GM10248 (cell line): ENCODE measurements at places on chromosomes 5 and 9.

DNA sequence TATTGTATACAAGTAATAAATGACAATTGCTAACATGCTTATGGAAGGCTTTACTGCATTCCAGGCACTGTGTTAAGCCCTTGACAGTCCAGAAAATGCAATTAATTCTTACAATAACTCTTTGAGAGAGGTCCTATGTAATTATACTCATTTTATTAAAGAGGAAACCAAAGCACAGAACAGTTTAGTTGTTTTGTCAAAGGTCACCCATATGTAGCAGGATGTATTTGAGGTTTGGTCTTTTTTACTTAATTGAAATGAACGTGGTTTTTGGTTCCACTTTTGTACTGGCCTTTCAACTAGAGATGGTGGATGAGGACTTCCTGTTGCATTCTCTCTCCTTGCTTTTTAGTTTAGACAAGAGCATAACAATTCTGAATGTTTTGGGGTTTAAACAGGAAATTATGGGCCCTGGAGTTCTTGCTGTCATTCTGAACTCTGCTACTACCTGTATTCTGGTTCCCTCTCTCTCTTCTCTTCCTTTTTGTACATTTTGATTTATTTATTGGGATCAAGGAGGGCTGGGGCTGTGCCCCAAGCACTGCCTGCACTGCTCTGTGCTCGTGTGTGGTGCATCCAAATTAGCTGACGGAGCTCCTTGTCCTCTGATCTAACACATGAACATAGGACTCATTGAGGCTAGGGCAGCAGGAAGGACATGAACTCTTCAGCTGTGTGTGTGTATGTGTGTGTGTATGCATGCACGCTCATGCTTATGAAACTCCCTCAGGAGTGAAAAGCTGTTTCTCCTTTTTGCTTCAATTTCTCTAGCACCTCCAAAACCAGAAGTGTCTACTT is 47.4 kb downstream of the SLC28A3 start:
- peak; percentile 41 for DNase-seq

GRCh38 chr9:99105152-99106043 is 485 bp downstream of the TGFBR1 start:
- DNase-seq = peak; percentile 90

GRCh38 chr5:44674461-44674860 is 134.3 kb upstream of the MRPS30 start:
- DNase-seq = no peak

DNA sequence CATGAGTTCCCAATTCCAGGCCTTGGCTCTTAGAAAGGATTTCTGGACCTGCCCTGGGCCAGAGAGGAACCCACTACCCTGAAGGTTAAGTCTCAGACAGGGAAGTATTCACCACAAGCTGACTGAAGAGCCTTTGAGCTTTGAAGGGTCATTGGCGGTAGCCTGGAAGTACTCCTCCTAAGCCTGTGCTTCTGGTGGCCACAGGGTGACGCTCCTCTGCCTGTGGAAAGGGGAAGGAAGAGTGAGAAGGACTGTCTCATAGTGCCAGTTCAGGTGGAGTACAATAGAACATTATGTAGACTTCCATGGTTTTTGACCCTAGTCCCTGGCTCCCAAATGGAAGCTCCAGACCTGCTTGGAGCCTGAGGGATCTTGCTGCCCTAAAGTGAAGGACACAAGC is 1233.2 kb upstream of the CDH6 start:
- no peak for DNase-seq

DNA sequence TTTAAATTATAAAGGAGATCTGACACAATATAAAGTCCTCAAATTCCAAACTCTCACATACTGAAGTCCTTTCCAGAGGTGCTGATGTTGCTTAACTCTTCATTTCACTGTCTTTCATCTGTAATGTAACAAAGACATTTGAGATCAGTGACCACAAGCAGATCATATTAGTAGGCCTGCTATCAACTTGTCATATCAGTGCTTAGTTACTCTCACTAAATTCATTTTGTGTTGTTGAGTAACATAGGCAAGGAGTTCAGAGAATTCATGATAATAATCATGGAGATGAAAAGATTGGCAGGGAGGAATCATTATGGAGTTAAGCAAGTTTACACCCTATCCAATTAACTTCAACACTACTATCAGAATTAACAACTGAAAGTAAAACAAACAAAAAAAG is 571.0 kb upstream of the ARRDC3 start:
- DNase-seq = no peak

DNA sequence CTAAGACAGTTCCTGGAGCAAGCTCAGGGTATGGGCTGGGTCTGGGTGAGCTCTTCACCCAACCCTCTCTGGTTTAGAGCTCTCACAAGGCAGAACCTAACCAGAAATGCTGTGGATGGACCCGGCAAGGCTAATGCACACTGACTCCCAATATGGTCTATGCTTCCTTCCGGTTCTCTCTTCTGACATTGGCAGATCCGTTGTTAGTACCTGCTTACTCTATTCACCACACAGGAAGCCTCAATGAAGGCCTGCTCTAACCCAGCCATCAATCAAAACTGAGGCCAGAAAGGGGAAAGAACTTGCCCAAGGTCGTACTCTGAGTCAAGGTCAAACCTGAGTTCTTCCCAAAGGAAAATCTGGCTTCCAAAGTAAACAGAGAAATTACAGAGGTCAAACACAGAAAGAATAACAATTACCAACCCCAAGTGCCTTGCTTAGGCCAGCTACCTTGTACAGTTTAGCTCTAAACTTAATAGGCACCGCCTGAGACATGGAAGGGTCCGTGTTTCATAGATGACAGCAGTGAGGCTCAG is 46.0 kb upstream of the AKNA start:
- no peak for DNase-seq

DNA sequence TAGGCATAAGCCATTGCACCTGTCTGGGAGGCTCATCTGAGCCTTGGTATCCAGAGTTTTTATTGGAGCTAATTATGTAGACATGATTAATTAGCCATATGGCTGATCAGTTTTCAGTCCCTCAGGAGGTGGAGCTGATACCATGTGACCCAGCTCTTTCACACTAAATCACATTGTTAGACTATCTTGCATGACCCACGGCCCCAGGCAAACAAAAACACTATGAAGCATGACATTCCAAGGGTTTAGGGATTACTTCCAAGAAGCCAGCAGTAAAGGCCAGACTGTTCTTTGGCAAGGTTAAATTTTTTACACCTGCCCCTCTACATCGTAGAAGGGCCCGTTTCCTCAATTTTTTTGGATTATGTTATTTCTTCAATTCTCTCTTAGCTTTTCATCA is 5.0 kb upstream of the C5orf24 start:
- DNase-seq = no peak

DNA sequence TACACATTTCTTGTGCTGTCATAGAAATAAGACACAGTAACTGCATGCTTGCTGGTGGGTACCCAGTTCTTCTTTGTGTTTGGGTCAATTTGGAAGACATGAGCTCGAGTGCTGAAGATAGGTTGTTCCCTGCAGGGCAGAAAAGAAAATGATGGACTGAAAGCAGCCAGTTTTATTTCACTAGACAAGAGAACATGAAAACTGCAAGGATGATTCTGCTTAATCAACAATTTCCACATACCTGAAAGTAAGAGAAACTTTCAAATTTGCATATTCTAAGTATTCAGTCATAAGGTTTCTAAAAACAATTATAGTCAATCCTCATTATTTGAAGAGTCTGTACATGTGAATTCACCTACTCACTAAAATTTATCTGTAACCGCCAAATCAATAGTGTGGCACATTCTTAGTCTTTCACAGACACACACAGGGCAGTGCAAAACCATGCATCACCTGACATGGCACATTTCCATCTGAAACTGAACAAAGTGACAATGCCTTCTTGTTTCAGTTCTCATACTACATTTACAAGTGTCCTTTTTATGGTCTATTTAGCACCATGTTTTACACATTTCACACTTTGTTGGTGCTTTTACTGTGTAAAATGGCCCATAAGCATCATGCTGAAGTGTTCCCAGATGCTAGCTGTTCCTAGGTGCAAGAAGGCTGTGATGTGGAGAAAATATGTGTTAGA is 56.9 kb downstream of the HOMER1 start:
- peak; percentile 9 for DNase-seq

DNA sequence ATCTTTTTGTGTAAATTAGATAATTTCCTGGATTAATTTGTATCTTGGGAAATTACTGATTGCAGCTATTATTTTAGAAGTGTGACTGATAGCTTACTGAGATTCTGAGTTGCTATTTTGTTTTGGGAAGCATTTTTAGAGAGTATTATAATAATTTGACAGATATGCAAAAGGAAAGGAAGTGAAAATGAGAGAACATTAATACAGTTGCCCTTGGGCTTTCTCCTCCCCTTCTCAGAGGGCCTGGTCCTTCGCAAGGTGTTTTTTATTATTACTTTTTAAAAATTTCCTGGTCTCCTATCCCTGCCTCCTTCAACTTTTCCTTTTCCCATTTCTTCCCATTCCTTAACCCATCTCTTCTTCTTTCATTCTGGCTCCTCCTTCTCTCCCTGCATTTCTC is 32.6 kb downstream of the UBAP1 start:
- peak; percentile 34 for DNase-seq

- DNase-seq = no peak
Measured at GRCh38 chr5:15286650-15287049, 213.3 kb upstream of the FBXL7 start.

DNA sequence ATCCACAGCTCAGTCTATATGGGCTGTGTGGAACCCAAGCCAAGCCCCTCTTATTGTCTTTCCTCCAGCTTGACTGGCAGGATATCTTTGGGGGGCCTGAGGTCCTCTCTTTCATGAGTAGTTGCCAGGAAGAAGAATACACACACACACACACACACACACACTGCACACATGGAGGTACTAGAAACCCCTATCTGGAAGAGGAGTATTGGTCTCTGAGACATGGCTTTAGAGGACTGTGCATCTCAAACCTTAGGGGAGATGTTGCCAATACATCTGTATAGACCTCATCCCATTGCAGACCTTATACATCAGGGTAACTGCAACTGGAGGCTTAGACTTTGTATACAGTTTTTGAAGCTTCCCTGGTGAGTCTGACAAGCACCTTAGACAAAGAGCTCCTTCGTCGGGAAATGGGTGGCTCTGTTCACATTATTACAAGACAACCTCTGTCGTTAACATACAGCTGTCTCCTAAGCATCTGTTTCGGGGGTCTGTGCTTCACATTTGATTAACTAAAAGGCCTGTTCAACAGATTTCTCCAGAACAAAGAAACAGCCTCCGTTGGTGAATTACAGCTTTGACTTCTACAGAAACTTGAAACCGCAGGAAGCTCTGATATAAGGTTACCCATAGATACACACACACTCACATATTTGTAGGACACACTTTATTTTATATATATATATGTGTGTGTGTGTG is 5.5 kb upstream of the ENTREP1 start:
- DNase-seq = no peak

DNA sequence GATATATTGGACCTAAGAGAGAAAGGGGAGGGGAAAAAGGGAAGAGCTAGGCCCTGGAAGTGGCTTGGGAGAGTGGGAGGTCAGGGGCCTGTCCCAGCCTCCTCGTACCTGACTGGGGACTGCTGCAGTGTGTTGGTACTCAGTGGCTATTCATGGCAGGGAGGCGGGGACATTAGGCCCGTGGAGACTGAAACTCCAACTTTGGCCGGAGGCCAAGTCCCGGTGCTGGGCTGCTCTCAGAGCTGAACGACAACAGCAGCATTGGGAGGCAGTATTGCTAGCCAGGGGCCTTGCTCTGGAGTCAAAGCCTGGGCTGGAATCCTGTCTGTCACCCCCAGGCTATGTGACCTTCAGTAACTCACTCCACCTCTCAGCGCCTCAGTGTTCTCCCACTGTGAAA is 37.8 kb downstream of the NEURL1B start:
- no peak for DNase-seq

GRCh38 chr5:174059247-174059646 is 13.7 kb downstream of the NSG2 start:
- DNase-seq = no peak

DNA sequence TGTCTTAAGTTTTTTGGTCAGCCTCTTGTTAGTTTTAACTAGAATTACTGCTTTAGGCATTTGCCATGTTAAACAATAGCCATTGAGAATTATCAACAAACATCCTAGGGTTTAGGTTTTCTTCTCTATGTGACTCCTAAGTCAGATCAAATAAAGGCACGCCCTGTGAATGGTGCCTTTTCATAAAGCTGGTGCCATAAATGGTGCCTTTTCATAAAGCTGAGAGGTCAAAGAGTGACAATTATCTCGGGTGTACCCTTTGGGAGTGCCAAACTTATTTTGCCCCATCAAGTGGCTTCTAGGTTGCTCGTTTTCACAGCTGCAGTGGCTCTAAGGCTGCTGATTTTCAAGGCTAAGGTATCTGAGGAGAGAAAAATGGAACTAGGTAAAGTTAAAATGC is 391.6 kb downstream of the DMRTA1 start:
- no peak for DNase-seq

DNA sequence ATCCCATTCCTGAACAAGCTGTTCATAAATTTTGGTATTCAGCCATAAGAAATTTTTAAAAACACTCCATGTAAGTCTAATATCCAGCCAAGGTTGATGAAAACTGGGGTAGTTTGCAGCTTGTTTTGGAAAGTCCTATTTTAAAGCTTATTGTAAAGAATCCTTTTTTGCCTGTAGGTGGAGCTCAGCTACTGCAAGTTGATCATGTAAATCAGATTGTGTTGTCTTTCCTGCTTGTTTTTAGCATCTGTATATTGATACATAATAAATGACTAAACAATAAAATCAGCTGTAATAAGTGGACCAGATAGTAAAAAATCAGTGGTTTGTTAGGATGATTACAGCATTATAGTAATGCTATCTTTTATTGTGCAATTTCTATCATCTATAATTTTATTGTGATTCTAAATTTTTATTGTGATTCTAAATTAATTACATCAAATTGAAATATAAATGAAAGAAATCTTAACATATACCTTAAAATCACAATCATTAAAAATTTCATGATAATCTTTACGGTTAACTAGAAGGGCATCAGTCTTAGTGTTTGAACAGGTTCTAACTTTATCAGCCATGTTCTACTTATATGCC is 42.4 kb downstream of the CWC27 start:
- DNase-seq = peak; percentile 24

DNA sequence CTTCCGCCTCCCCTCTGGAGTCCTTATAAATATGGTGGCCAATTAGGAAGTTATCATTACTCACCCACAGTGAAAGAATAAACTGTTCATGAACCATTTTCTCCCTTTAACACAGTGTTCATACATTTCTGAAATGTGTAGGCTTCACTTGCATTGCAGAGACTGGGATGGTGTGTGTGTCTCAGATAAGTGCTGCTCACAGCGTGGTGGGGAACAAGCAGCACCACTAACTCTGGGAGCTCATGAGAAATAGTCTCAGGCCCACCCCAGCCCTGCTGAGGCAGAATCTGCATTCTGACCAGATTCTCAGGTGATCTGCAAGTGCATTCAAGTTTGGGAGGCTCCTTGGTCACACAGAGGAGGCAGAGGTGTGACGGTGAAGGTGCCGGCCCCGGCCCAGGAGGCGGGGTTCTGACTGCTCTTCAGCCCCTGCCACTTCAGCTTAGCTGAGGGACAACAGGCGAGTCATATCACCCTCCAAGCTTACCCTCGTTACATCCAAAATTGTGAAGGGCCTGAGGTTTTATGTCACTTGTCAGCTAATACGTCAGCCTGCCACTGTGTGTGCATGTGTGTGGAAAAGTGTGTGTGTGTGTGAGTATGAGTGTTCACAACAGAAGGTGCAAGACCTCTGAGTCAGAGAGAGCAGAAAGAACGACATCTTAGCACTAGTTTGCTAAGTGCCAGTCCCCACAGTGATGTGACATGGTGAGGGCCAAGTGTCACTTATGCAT is 34.7 kb downstream of the DAP start:
- no peak for DNase-seq

GRCh38 chr9:134333234-134333873 is 7.1 kb downstream of the RXRA start:
- DNase-seq = no peak
